ENCODE measurements at places on chromosomes 12 and 14.
A peak's percentile ranks its signal among the peaks of the same experiment; 100 is the strongest.

DNA sequence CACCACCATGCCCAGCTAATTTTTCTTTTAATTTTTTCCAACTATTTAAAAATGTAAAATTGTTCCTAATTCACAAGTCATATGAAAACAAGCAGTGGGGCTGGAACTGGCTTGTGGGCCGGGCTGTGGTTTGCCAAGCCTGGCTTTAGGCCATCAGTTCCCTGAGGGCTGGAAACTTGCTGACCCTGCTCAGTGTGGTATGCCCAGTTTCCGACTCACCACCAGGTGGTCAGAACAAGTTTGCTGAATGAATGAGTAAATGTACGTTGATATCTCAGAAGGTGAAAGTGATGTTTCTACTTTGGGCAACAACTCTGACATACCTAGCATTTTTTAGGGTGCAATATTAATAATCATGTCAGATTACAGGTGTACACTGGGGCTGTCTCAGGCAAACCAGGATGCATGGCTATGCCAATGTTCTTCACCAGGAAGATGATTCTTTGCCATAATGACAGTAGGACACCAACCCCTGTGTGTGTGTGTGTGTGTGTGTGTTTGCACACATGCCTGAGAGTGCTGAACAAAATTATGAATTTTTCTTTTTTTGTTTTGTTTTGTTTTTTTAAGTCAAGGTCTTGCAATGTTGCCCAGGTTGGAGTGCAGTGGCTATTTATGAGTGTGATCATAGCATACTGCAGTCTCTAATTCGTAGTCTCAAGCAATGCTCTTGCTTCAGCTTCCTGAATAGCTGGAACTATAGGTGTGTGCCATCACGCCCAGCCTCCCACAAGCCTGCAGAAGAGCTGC lies 106.1 kb downstream of the PTPN11 start:
- no peak for DNase-seq

DNA sequence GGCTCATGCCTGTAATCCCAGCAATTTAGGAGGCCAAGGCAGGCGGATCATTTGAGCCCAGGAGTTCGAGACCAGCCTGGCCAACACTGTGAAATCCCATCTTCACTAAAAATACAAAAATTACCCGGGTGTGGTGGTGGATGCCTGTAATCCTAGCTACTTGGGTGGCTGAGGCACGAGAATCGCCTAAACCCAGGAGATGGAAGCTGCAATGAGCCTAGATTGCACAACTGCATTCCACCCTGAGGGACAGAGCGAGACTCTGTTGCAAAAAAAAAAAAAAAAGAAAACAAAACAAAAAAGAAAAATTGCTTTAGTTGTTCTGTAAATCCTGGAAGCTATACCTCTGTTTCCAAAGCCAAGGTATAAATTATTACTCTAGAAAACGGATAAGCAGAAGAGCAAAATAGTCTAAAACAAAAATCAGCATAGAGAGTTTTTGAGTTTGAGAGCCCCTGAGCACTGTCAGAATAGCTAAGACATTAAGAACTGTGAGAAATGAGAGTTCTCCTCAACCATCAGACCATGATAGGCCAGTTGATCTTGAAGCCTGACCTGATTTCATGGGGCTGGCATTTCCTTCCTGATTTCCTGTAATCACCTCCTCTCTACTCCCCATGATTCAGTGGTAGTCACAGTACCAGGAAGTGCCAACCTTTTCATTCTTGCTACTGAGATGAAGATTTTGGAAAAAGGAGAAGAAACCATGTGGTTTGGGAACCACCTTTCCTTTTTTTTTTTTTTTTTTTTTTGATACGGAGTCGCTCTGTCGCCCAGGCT lies 31.7 kb downstream of the ATP2A2 start:
- no peak for DNase-seq

- no peak for DNase-seq
These were observed 118.6 kb downstream of the TRMT5 start for GRCh38 chr14:60862283-60862682.

- DNase-seq: peak; percentile 69
These were observed at the start of gene TRHDE for GRCh38 chr12:72272091-72272661. TSS of gene TRHDE (plus strand) at chr12:72272370. CDS start at chr12:72272644, 274 bp downstream.

GRCh38 chr14:73610687-73611086 lies 1.6 kb upstream of the ACOT6 start:
- DNase-seq: no peak

GRCh38 chr12:50282721-50283228 lies 545 bp downstream of the LIMA1 start:
- DNase-seq: no peak

- no peak for DNase-seq
These were observed 89.5 kb upstream of the NOVA1 start for GRCh38 chr14:26687301-26687837.

DNA sequence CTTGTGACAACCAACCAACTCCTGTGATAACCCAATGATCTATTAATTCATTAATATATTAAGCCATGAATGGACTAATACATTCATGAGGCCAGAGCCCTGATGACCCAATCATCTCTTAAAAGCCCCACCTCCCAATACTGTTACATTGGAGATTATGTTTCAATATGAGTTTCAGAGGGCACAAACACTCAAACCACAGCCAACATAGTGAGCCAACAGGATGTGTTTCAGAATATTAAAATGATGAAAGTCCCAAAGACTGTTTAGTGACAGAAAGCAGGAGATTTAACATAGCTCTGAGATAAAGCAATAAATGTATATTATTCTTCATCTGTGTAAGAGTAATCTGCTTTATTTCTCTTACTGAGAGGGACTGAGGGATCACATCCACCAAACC lies 71.7 kb downstream of the PTPRO start:
- no peak for DNase-seq

GRCh38 chr12:110677206-110677911 lies 11.6 kb downstream of the HVCN1 start:
- DNase-seq: no peak

DNA sequence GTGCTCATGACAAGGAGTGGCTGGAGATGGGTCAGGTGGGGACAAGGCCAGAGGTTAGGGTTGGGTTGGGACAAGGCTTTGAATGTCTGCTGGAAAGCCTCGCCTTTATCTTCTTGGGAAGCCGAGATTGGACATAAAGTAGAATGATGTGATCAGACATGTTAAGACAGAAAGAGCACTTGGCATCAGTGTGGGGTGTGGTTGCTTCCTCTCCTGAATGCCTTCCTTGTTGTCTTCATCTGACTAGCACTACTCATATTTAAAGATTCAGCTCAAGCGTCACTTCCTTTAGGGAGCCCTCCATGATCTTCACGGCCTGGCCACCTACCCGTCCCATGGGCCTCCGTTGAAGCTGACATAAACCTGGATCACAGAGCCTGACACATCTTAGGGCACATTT lies 14.8 kb upstream of the C12orf75 start:
- no peak for DNase-seq

- peak; percentile 85 for DNase-seq
These were observed 1.2 kb downstream of the FLRT2 start for GRCh38 chr14:85531141-85531586.

- DNase-seq: no peak
These were observed 455.8 kb downstream of the SOX5 start for GRCh38 chr12:23493672-23494071.

DNA sequence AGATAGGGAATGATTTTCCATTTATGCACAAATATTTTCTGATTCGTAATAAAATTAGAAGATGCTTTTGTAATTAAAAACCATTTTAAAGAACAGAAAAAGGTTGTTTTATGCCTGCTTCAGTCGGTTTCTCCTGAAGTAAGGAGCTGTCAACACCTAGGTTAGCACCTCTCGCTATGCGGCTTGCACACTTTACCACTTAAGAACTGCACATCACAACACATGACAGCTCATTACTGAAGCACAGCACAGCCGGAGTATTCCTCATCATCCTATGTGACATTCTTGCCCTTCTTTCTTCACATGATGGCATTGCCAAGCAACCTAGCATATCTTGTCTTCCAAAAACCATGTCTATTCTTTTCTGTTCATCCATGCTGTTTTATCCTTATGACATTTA lies 5.4 kb upstream of the WIF1 start:
- DNase-seq: no peak

GRCh38 chr12:41013881-41014642 lies 174.1 kb upstream of the PDZRN4 start:
- no peak for DNase-seq
